ENCODE measurements at places on chromosomes 2 and 18.
A peak's percentile ranks its signal among the peaks of the same experiment; 100 is the strongest.

GRCh38 chr2:120517751-120518469 lies 172.0 kb downstream of the INHBB start:
- no peak for DNase-seq

GRCh38 chr2:130840506-130840905 lies 3.8 kb downstream of the ARHGEF4 start:
- DNase-seq, result no peak

DNA sequence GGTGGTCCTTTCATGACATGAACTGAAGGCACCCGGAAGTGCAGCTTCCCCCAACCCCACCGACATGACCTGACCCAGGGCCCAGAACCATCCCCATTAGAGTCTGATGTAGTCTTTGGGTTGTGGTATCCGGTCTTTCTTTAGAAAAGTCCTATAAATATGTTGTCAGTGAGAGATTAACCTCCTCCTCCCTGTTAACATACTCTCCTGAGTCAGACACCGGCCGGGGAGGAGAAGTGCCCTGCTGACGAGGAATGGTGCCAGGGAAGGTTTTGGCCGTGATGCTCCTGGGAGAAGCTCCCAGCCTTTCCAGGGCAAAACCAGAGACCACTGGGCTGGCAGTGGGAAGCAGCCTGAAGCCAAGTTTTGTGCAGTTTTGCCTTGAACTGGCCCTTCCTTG lies 109.0 kb downstream of the LAMA3 start:
- DNase-seq, result no peak

- no peak for DNase-seq
Observed at GRCh38 chr2:144914113-144914512, 394.2 kb upstream of the ZEB2 start.

DNA sequence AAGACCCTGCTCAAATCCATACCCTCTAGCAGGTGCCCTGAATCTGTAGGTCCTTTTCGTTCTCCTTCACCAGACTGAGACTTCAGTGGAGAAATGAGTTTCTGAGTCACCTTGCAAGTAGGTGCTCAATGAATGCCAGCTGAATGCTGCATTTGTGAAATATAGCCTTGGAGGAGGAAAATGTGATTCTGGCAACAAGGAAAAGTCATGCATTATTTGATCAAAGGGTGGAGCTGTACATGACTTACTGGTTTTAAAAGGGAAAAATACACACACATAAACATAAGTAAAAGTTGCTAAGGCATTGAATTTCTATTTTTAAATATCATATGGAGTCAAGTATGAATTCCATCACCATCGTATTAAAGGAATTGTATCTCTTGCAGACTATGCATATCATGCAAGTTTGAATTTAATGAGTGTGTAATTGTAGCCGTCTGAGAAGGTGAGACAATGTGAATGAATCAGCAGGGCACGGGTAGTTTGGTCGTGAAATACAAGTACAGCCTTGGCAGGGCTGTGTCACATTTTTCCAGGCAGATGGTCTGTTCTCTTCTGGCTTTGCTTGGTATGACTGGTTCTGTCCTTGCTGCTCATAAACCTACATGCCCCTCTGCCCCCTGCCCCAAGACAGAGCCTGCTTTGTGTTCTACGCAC lies 160.8 kb downstream of the COL6A3 start:
- no peak for DNase-seq

GRCh38 chr2:120381192-120381591 lies 35.3 kb downstream of the INHBB start:
- no peak for DNase-seq

DNA sequence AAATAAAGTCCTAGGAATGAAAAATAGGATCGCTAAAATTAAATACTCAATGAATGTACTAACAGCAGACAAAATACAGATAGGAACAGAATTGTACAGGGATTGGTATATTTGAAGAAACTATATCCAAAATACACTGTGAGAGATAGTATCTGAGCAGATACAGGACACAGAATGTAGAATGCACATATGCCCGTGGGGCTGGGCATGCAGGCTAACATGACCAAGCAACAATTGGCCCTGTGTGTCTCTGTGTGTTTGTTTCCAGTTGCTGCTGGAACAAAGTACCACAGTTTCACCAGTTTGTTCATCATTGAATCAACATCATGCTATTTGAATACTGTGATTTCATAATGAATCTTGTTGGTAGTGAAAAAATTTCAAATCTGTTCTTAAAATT lies 127.6 kb downstream of the PMAIP1 start:
- DNase-seq, result no peak

DNA sequence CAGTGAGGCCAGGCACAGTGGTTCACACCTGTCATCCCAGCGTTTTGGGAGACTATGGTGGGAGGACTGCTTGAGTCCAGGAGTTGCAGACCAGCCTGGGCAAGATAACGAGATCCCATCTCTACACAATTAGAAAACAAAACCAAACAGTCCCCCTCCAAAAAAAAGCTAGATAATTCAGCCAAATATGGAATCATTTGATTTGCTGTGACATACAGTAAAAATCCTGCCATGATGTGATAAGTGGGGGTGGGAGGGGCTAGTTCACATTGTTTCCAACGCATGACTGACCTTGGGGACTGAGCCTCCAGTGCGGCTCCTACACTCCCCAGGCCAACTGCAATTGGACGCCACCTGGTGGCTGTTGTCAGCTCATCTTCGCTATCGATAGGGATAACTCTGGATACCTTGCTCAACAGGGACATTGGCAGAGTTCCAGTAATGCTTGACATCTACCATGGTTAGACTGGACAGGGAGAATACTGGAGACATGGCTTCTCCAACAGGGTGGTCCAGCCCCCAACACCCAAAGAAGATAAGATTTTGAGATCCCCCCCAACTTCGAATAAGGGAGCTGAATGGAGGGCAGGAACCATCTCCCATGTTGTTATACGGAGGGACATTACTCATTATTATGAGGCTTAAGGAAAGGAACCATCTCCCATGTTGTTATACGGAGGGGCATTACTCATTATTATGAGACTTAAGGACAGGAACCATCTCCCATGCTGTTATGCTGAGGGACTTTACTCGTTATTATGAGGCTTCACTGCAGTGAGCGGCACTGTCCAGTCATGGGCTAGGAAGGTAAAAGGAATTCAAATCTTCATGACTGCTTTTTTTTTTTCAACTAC lies 135.9 kb downstream of the TGIF1 start:
- DNase-seq, result peak; percentile 51

DNA sequence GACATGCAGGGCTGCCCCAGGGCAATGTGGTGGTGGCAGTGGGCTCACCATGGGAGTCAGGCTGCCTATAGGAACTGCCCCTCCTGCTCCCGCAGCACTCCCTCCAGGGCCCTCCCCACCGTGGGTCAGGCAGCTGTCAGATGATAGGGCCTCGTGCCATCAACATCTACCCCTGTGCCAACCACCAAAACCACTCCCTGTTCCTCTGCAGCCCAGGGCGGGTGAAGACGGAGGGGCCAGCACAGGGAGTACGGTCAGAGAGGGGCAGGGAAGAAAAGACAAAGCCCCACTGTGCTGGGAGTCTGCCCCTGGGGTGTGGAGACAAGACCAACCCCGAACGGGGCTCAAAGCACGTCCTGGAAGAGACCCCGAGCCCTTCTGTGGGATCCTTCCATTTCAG lies 97.4 kb downstream of the TNS1 start:
- DNase-seq, result no peak

- no peak for DNase-seq
Observed at GRCh38 chr2:130828461-130828860, 8.3 kb upstream of the ARHGEF4 start.

DNA sequence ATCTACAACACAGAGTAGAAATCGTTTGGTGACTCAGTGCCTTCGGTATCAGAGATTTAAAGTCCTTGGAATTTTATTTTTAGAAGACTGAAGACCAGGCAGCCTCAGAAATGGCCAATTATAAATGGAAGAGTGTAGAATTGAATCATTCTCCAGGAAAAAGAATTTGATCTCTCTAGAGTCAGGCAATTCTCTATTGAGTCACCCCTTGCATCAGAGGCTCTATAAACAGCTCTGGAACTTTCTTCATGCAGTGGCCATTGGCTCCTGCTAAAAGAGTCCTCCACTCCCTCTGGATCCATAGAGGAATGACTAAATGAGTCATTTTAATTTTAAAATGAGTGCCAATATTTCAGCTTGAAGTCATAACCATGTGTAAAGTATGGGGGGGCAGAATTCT lies 816.2 kb downstream of the TDRD15 start:
- no peak for DNase-seq

DNA sequence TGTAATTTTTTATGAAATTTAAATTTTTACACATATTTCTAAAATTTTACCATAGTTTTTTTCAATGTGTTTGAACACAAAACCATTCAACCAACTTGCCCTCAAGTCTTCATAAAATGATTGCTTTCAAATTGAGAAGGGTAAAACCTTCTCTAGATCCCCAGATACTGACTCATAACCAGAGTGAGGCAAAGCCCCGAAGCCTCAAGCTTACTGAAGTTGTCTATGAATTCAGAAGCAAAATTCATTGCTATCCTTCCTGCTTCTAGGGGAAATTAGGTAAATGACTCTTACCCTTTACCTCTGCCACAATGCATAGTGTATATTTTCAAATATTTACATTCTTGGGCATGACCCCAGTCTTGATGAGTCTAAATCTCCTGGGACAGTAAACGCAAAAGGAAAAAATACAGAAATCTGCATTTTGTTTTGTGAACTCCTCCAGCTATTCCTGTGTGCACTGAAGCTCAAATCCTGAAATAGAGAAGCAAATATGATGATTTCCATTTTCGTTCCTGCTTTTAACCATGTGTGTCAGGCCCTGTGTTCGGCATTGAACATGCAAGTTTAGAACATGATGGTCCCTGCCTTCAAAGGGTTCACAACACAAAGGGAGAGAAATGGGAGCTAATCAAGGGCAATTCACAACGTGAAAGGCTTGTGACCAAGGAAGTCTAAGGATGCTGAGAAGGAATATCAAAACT lies 246.3 kb downstream of the SUCLG1 start:
- DNase-seq, result no peak

- DNase-seq, result no peak
Observed at GRCh38 chr2:63124218-63124617, 73.6 kb downstream of the OTX1 start.

DNA sequence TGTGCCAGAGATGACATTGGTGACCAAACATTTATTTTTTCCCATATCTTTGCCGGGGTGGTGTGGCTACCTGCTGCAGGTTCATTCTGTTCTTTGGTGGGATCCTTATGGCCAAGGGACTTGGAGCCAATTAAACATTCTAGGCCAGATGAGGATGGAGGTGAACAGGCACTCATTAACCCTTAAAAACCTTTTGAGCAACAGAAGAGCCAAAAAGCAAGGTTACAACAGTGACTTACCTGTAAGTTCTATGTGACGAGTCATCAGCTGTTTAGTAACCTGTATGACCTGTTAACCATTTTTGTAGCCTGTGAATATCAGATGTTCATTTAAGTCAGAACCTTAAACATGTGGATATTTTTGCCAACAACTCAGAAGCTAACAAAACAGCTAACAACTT lies 105.6 kb downstream of the XRCC5 start:
- no peak for DNase-seq

DNA sequence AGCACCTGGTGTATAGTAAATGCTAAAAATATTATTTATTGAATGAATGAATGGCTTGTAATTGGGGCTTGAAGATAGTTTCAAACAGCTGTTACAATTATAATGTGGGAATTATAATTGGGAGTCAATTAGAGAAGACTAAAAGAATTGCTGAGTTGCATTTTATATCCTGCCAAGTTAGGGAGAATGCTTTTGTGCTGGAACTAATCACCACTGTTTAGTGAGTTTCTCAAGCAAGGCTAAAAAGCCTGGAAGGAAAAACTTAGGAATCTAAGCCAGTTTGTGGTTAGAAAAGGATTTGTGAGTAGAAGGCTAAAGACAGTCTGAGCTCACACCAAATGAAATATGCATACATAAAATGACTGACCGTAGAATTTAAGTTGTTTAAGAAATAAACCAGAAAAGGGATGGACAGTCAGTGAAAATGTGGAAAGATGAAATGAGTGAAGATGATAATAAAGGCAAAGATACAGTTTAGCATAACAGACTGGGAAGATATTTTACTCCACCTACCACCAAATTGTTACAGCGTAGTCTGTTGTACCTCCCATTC lies 647.7 kb upstream of the FSHR start:
- no peak for DNase-seq

GRCh38 chr2:171709011-171709685 lies 21.9 kb downstream of the DYNC1I2 start:
- no peak for DNase-seq

- no peak for DNase-seq
Observed at GRCh38 chr2:36413218-36413617, 57.6 kb downstream of the CRIM1 start.

GRCh38 chr18:76416911-76417310 lies 78.1 kb downstream of the ZNF516 start:
- no peak for DNase-seq

GRCh38 chr2:56985609-56986008 lies 801.8 kb downstream of the CCDC85A start:
- no peak for DNase-seq

GRCh38 chr2:115084446-115084845 lies 642.0 kb downstream of the DPP10 start:
- DNase-seq, result no peak

DNA sequence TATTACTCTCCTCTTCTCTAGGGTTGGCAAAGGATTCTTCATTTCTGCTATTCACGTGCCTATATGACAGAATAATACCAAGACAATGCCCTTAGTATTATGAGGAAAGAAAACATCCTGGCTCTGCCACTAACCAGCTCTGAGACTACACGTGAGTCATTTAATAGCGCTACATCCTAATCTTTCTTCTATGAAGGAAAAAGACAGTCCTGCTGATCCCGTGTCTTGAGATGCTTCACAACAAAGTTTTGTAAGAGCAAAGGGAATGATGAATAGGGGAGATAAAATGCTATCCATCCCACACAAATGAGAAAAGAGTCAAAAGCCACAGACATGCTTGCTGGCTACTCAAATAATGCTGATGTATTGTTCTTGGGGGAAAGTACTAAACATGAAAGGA lies 152.8 kb downstream of the PID1 start:
- DNase-seq, result no peak

DNA sequence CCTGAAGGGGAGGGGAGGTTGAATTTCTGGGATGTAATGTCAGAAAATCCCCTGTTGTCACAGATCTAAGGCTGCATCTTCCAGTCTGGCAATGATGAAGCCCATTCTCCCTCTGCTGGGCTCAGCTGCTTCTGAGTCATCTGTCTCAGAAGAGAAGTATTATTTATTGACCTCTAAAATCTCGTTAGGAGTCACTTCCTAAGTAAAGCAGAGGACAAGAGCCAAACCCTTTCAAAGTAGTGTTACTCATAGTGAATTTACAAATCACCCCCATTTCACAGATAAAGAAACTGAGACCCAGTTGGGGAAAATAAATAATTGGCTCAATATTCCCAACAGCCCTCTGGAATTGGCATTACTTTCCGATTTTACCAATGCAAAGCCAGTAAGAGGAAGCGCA lies 167.3 kb upstream of the SKOR2 start:
- DNase-seq, result no peak

- DNase-seq, result no peak
Observed at GRCh38 chr2:240916571-240917008, 10.5 kb downstream of the CROCC2 start.

DNA sequence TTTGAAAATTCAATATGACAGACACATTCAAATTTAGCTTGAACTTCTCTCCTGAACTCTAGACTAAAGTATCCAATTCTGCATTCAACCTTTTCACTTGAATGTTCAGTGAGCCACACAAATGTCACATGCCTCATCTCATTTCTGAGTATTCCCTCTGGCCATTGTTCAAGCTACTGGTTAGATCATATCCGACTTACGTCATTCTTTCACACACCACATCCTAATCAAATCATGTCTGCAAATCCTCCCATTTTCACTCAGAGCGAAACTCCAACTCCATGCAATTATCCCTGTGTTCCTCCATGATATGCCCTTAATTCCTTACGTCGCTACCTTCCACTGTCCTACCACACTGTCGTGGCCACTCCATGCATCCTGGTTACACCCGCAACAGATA lies 425.1 kb downstream of the CBLN2 start:
- no peak for DNase-seq
